ENCODE measurements at places on chromosomes 6 and 20. TPM values are rescaled to one million over a fixed set of nuclear protein-coding genes. Genes with fewer than 3 reads are reported as not detected.

GRCh38 chr6:36955671-36956445, 1.3 kb downstream of the PI16 start:
- peak; percentile 33 for DNase-seq

RIPK1 gene
- 20.0 TPM for total RNA-seq

HNF4A gene
- not detected for total RNA-seq

- DNase-seq, result peak; percentile 32
Observed at GRCh38 chr6:112214739-112215269, 39.6 kb downstream of the LAMA4 start.

SPATA25 gene
- 2.1 TPM for total RNA-seq

DNA sequence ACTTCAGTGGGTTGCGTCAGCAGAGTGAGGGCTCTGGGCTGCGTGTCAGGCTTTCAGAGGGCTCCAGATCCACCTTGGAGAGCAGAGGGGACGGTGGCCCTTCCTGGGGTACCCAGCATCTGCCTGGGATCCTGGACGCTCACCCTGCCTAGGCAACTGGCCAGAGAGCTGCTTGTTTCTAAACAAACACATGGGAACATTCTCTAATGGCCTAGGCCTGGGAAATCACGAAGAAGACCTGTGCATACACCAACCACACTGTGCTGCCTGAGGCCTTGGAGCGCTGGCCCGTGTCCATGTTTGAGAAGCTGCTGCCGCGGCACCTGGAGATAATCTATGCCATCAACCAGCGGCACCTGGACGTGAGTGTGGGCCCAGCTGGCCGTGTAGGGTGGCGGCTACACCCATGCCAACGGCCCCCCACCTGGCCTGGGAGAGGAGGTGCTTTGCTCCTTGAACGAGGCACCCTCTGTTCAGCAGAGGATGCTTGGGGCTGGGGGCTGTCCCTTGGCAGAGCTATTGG, 32.2 kb downstream of the PYGB start:
- DNase-seq, result no peak

DOK5 gene
- 85.6 TPM for total RNA-seq

DNA sequence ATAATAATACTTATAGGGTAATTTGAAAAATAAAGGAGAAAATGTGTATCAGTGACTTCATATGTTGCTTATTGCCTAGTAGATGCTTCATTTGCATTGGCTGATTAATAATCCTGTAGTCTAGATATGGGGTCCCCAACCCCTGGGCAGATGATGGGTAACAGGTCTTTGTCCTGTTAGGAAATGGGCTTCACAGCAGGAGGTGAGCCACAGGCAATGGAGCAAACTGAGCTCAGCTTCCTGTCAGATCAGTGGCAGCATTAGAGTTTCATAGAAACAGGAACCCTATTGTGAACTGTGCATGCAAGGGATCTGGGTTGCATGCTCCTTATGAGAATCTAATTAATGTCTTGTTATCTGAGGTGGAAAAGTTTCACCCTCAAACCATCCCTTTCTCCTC, 1049.5 kb upstream of the EPHA7 start:
- no peak for DNase-seq

- no peak for DNase-seq
Observed at GRCh38 chr6:107565165-107565723, 75.3 kb downstream of the SOBP start.

- DNase-seq, result no peak
Observed at GRCh38 chr6:155404937-155405336, 50.7 kb downstream of the NOX3 start.

RNF144B gene
- 1.2 TPM for total RNA-seq

DNA sequence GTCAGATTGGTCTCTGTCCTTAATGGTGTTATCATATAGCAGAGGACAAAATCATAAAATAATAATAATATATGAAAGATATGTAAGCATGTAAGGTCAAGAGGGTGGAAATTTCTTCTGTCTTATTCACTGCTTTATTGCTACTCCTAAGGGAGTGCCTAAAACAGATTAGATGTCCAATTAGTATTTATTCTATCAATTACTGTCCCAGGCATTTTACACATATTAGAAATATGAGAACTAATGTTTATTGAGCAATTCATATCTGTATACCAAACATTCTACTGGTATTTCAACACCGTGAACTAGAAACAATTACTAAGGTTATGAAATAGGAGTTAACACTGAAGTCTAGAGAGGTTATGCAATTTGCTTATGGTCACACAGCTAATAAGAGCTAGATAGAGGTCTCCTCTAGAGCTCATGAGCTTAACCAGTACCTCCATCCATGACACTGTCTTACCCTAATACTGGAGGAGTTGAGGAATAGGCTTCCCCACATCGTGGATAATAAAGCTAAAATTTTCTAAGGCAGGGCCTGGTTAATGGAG, 302.3 kb downstream of the PLCB1 start:
- DNase-seq, result peak; percentile 41

DNA sequence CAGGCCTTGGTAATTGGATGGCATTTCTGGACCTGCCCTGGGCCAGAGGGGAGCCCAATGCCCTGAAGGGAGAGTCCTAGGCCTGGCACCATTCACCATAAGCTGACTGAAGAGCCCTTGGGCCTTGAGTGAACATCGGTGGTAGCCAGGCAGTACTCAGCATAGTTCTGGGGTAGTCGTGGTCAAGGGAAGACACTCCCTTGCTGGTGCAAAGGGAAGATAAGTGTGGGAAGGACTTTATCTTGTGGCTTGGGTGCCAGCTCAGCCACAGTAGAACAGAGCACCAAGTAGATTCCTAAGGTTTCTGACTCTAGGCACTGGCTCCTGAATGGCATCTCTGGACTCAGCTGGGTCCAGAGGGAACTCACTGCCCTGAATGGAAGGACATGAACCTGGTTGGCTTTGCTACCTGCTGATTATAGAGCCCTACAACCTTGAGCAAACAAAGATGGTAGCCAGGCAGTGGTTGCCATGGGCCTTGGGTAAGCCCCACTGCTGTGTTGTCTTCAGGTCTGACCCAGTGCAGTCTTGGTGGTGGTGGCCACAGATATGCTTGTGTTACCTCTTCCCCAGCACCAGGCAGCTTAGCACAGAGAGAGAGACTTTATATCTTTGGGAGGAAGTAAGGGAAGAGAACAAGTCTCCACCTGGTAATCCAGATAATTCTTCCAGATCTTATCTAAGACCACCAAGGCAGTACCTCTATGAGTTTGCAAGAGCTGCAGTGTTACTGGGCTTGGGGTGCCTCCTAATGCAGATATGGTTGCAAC, 83.5 kb downstream of the PRDM13 start:
- no peak for DNase-seq

- no peak for DNase-seq
Observed at GRCh38 chr6:36840432-36841403, 1.5 kb upstream of the CPNE5 start.

MACROD2 gene
- 1.3 TPM for total RNA-seq

GRCh38 chr6:137248702-137249101, 29.5 kb upstream of the IFNGR1 start:
- DNase-seq, result no peak

BTN3A1 gene
- total RNA-seq, result 24.0 TPM

DNA sequence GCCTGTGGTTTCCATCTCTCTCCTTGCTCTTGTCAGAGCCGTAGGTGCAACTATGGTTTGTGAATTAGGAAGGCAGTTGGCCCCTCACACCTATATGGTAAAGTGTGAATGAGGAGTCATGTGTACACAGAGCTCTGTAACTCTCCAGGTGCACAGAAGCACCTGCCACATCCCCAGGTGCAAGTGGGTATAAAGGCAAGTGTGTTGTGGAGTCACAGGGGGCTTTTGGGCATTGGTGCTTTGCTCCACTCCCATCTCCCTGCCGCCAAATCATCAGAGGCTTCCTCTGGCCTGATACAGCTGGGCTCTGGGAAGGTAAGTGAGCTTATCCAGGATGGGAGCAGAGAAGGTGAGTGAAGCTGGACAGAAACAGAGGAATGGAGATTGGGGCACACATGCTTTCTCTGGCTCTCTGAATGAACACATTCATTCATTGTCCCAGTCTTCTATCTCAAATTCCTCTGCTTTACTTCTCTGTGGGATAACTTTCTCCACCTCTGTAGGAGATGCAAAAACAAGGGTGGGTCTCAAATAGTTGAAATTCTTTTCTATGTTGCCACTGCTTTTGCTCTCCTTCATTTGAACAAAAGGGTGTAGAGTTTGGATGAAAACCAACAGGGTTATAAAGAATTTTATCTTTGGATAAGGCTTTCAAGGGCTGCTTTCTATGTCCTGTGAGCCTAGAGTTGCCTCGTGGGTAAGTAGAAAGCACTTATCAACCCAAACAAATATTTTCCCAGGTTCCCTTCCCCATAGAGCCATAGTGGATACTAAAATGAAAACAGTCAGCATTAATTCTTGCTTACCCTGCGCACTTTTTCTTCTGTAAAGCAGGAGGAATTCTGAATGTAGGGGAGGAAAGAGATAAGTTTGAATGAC, 45.0 kb upstream of the RIPOR2 start:
- DNase-seq, result peak; percentile 61

DNA sequence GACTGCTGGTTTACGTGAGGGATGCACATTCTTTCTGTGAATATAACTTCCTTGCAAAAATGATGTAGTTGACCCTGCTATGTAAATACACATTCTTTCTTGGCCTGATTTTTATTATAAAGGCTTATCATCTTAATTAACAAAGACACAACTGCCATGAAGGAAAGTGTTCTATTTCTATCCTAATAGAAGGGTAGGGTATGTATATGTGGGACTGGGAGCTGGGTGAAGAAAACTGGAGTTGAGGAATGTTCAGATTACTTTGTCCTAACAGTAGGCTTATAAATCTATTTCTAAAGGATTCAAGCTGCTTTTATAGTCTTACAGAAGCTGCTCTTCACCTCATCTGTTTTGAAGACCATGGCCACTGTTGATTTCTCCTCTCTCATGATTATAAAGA, 76.5 kb upstream of the RGS17 start:
- DNase-seq, result no peak

EHMT2 gene
- 62.0 TPM for total RNA-seq

DNA sequence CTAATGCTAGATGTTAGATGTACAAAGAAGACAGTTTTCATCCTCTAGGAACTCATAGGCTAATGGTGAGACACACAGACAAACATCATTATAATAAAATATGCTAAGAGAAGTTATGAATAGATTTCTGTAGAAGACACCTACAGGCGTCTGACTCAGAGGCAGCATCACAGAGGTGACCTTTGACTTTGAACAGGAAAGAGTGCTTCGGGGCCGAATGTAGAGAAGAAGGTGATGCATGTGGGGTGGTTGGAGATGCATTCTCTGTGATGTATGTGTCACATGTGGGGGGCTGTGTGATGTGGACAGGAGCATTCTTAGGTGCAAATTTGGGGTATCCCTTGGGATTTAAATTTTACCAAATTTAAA, 6.8 kb downstream of the GUCA1A start:
- no peak for DNase-seq

GRCh38 chr20:35284992-35285805, 627 bp upstream of the EIF6 start:
- DNase-seq, result no peak

FAM135A gene
- total RNA-seq, result 21.0 TPM

TFAP2A gene
- total RNA-seq, result not detected

GRCh38 chr6:9620263-9620662, 794.6 kb downstream of the TFAP2A start:
- peak; percentile 29 for DNase-seq

GRCh38 chr20:33883164-33883563, 72.0 kb downstream of the CHMP4B start:
- DNase-seq, result no peak

GRCh38 chr20:50817776-50818172, 22.9 kb downstream of the BCAS4 start:
- no peak for DNase-seq

DNA sequence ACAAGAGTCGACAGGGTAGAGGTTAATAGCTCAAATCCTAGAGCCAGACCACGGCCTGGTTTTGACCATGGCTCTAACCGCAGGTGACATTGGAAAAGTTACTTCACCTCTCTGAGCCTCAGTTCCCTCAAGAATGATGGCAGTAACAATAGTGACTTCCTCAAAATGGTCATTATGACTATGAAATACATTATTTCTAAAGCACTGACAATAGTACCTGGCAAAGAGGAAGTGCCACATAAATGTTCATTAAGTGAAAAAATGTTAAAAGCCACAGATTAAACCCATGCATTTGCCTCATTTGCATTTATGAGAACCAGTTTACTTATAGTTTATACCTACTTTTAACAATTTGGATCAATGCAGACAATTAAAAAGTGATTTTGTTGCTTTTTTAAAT, 12.3 kb downstream of the BTBD3 start:
- DNase-seq, result no peak

DNA sequence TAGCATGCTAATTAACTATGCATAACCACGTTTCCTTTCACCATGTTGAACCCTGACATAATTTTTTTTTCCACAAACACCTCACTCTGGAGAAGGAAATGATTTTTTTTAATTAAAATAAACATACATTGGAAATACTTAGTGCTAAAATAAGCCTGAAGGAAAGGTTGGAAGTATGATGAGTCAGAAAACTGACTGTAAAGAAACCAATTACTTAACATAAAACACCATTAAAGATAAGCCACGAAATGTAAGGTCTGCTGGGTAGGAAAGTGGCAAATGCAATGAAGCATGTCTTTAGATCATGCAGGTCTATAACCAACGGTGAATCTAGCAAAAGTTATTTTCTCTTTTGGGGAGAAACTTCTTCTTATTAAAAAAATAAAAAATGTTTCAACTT, 47.5 kb downstream of the OPRM1 start:
- DNase-seq, result no peak

DNA sequence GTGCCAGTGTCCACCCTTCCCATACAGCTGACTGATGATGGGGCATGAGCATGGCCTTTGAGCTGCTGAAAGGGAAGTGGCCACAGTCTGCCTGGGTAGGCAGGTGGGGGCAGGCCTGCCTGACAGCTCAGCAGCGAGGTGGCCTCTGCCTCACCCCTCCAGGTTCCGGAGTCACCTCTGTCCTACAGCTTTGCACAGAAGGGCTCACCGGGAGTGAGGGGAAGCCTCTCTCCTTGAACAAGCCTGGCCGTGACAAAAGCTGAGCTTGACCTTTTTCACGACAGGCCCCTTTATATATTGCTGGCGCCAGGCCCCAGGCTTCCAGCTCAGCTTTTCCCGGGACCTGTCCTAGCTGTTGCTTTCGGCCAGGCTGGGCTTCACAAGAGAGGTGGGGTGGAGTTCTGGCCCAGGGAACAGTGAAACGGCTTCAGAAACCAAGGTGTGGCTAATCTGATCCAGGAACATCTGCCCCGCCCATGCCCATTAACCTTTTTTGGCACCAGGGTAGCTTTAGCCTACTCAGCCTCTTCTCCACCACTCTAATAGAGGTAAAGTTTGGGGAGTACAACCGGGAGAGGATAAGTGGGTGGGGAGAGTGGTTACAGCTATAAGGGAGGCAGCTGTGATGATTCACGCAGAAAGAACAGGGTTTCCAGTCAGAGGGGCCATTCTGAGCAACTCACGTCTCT, 42.9 kb downstream of the C6orf132 start:
- peak; percentile 64 for DNase-seq

DNA sequence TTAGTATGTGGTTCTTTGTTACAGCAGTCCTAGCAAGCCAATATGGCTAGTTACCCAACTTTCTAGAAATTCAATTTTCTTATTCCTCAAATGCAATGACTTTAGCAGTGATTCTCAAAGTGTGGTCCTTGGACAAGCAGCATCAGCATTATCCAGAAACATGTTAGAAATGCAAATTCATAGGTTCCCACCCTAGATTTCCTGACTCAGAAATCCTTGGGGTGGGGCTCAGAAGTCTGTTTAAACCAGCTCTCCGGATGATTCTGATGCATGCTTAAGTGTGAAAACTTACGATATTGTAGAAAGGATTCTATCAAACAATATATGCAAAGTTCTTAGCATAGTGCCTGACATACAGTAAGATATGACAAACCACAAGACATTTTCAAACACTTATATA, 757.1 kb downstream of the DHX35 start:
- no peak for DNase-seq

Measured in fibroblast of the aortic adventitia (primary cell).